Heart left ventricle (tissue), 16 donors: ENCODE measurements at places on chromosomes 16 and 17. TPM values are rescaled to one million over a fixed set of nuclear protein-coding genes. Genes with fewer than 3 reads are reported as not detected.

- DNase-seq: no peak
- no peak overlapping the region for H3K4me3 ChIP-seq
- H3K36me3 ChIP-seq: no peaks in the 10 kb centered on the region
- no peaks in the 10 kb centered on the region for H3K27me3 ChIP-seq
- no peaks in the 10 kb centered on the region for H3K4me1 ChIP-seq
Observed at GRCh38 chr17:66487981-66488468, 185.6 kb downstream of the PRKCA start.

- H3K27ac ChIP-seq: no peak overlapping the region
- no peaks in the 10 kb centered on the region for H3K27me3 ChIP-seq
- H3K4me3 ChIP-seq: no peak overlapping the region
- H3K4me1 ChIP-seq: no peaks in the 10 kb centered on the region
- no peaks in the 10 kb centered on the region for H3K36me3 ChIP-seq
Observed at GRCh38 chr17:41480136-41480535, 815 bp downstream of the KRT35 start.

The SLC39A11 gene
- 5.7 TPM for total RNA-seq

GRCh38 chr16:1535391-1536291 is 2.2 kb downstream of the TMEM204 start:
- peak overlapping the region; percentile 86 for H3K4me3 ChIP-seq
- peaks cover 46% of the 10 kb centered on the region for H3K36me3 ChIP-seq
- peak overlapping the region; percentile 95 for H3K27ac ChIP-seq
- DNase-seq: no peak

DNA sequence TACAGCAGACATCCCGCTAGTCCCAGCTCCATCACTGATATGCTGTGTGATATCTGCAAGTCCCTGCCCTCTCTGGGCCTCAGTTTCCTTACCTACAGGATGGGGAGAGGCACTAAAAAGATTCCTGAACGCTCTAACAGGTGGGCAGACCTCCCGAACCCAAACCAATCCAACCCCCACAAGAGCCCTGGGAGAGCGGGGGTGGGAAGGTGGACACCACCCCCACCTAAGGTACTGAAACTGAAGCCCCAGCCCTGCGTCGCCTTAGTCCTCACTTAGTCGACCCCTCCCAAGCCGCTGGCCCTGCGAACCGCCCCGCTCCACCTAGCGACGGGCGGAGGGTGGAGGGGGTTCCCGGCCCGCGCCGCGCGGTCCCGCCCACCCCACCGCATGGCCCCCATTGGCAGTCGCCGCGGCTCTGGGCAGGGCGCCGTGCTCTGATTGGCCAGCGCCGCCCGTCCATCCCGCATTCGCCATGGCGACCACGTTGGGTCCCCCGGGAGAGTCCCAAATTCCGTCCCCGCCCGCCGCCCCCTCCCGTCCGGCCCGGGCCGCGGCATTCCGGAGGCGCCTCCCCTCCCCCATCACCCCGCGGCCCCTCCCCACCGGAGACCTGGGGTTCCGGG is 578 bp downstream of the CCDC102A start:
- DNase-seq: peak; percentile 96
- no peaks in the 10 kb centered on the region for H3K27me3 ChIP-seq
- peaks cover 43% of the 10 kb centered on the region for H3K4me1 ChIP-seq
- peak overlapping the region; percentile 76 for H3K4me3 ChIP-seq
